ENCODE measurements at places on chromosomes 4 and X. TPM values are rescaled to one million over a fixed set of nuclear protein-coding genes. Genes with fewer than 3 reads are reported as not detected.

Gene CFI
- 0.24 TPM for total RNA-seq

Gene GTPBP6
- total RNA-seq, result 72.7 TPM

Gene SERPINA7
- total RNA-seq, result not detected

Gene SH3BP2
- total RNA-seq, result 67.7 TPM

Gene OPN1MW2
- total RNA-seq, result not detected

GRCh38 chrX:69759921-69760625, 144.2 kb downstream of the EDA start:
- H3K36me3 ChIP-seq, result no peaks in the 10 kb centered on the region
- H3K27me3 ChIP-seq, result no peaks in the 10 kb centered on the region
- H3K4me1 ChIP-seq, result no peaks in the 10 kb centered on the region
- H3K4me3 ChIP-seq, result no peak overlapping the region

- no peaks in the 10 kb centered on the region for H3K27me3 ChIP-seq
- DNase-seq, result no peak
- H3K4me1 ChIP-seq, result peaks cover 3% of the 10 kb centered on the region
Measured at GRCh38 chr4:83885256-83886182, 349.6 kb downstream of the GPAT3 start.

- H3K4me1 ChIP-seq, result peaks cover 12% of the 10 kb centered on the region
- H3K36me3 ChIP-seq, result peaks cover 14% of the 10 kb centered on the region
- DNase-seq, result no peak
- no peaks in the 10 kb centered on the region for H3K27me3 ChIP-seq
Measured at GRCh38 chr4:185738038-185738552, 73.9 kb downstream of the SORBS2 start.

GRCh38 chr4:73759357-73759756, 19.0 kb downstream of the CXCL8 start:
- no peaks in the 10 kb centered on the region for H3K4me1 ChIP-seq
- H3K27me3 ChIP-seq, result peaks cover 6% of the 10 kb centered on the region
- no peaks in the 10 kb centered on the region for H3K36me3 ChIP-seq
- no peak for DNase-seq

DNA sequence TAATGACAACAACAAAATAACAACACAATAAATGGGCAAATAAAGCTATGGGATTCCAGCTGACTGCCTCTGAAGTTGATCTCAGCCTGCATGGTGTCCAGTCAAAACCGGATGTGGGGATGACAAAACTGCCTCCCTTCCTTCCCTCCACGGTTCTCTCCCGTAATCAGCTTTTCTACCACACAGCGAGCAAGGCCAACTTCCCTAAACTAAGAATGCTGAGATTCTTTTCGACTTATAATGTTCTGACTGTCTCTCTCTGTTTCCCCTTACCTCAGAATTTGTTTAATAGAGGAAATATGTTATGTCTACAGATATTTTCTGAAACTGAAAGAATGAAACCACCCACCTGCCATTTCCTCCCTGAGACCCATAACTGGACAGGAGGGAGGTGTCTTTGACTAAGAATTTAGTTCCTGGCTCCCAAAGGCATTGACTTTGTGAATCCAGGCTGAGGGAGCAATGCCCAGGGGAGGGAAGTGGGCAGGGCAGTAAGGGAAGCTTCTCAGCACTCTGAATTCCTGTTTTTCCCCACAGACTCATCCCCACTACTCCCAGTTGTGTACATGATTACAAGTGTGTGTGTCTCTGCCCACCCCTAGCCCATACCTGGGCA, 1.0 kb upstream of the TLR1 start:
- peak overlapping the region; percentile 9 for H3K4me3 ChIP-seq
- no peak for DNase-seq
- H3K27ac ChIP-seq, result peak overlapping the region; percentile 63
- peaks cover 26% of the 10 kb centered on the region for H3K4me1 ChIP-seq
- peaks cover 11% of the 10 kb centered on the region for H3K36me3 ChIP-seq
- no peaks in the 10 kb centered on the region for H3K27me3 ChIP-seq

All from progenitor cell of endocrine pancreas (in vitro differentiated cells).